Left kidney (tissue), 8 donors: ENCODE measurements at places on chromosomes 1 and 21. TPM values are rescaled to one million over a fixed set of nuclear protein-coding genes. Genes with fewer than 3 reads are reported as not detected.

DNA sequence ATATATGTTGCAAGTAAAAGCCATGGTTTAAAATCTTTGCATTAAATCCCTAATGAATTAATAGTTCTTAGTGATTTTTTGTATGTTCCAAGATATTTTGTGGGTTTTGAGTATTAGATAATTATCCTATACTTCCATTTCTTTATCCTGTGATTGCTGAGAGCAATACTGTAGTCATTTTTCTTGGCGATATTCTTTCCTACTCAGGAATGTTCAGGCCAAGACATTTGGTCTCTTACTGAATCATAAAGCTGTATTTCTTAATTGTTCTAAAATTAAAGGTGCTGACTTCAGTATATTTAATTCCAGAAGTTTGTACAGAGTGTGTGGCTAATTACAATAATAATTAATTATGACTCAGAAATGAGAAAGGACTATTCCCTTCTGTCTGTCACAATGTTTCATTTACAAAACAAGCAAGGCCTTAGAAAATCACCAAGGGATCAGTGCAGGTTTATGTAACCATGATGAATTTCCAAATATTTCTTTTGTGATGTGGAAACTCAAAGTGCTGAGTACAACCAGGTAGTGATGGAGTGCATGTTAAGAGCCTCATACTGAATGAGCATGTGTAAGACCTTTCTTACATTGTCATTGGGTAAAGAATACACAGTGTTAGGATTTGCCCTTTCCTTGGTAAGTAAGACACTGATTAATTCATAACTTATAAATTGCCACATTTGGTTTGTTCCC is 161.2 kb downstream of the HMCN1 start:
- no peak for DNase-seq

Gene PADI2
- polyA plus RNA-seq, result 2.7 TPM

- no peak for DNase-seq
Measured at GRCh38 chr1:15020943-15021745, 132.4 kb upstream of the TMEM51 start.

DNA sequence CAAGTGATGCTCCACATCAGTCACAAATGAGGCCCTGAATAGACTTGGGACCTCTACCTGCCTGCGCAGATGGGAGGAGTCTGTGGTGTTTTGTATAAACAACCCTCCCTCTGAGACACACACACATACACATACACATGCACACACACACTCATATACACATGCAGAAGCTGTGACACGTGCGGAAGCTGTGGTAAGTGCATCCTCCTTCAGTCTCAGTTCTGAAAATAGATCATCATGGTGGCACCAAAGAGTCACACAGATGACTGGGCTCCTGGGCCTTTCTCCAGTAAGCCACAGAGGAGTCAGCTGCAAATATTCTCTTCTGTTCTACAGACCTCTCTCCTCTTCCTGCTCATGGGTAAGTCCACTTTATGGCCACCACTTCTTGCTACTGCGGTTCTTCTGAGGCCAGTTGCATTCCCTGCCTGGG is at the start of gene LY9:
LY9 (plus strand) TSS at position 224 of the 433 bp plus-strand sequence; CDS start at position 238, 14 bp downstream.
- no peak for DNase-seq

GRCh38 chr21:45324489-45325205 is 37.0 kb upstream of the POFUT2 start:
- DNase-seq, result no peak

Gene BEND5
- 27.4 TPM for polyA plus RNA-seq

DNA sequence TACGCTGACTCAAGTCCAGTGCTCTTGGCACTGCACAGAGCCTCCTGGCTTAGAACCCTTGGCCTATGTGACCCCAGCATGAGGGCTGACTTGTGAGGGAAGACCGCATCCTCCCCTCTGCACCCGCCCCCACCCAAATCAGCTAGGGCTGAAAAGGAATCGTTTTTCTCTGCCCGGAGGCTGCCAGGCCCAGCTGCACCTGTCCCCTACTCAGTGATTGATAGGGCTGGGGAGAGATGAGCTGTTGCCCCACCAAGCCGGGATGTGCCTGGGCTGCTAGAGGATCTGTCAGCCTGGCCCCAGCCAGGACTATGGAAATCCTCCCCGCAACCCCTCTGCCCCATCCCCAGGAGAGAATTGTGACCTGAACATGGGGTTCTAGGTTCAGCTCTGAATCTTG is 20.6 kb downstream of the MYOG start:
- no peak for DNase-seq

DNA sequence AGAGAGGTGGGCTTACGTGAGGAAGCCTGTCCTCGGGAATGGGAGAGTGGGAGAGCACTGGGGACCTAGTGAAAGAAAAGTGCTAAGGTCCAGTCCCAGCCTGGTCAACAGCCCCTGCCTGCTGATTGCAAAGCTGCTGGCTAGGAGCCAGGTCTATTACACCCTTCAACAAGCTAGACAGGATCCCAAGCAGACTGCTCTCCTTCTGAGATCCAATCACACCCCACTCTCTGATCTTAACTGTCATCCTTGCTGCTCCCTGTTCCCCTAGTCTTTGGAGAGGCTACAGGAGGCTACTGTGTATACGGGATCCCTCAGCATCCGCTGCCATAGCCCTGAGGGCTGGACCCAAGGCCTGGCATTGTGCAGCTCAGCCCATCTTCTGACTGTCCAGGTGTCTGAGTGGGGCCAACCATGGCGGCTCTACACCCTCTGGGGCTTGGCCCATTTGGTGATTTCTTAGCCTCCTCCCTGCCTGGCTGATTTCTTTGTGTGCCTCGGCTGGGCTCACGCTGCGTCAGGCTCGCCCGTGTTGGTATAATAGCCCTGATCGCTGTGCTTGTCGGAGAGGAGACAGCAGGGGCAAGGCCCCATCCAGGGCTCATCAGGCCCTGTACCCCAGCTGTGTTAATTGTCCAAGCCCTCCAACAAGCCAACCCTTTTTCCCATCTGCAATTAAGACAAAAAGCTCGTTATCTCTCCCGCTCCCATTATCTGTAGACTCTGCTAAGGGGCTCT is 43.9 kb downstream of the NAV1 start:
- no peak for DNase-seq

DNA sequence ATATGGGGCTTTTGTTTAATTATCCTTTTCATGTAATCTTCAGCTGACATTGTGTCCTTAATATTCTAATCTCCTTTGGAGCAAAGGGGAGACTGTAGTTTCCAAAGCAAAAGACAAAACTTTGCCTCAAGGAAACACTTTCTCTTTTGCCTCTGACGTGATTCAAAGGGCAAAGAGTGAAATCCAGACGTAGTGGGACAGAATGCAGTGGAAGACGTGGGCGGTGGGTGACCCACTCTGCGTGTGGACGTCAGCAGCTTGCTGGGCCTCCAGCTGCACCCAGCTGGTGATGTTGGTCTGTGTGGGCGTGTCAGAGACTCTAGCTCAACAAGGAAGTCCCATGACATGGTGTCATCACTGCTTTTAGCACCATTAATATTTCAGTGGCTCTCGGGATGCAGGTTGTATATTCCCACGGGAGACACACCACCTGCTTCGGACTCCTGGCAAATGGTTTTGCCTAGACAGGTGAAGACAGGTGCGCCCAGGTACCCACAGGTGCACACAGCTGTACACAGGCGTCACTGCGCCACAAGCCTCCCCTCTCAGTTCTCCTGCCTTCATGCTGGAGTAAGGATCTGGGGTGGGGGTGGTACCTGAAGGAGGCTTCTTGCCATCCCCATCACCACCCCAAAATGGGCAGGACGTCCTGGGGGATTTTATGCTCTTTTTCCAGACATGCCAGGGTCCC is 292.1 kb upstream of the VAMP3 start:
- DNase-seq, result peak; percentile 78

- DNase-seq, result no peak
Measured at GRCh38 chr1:210817385-210818275, 316.3 kb downstream of the KCNH1 start.
